SHP77 (cell line): ENCODE measurements at places on chromosomes 12 and 14.

- DNase-seq = no peak
These were observed 1015.8 kb upstream of the SEL1L start for GRCh38 chr14:82549306-82549990.

GRCh38 chr12:43107026-43107775 is 444.8 kb downstream of the ADAMTS20 start:
- DNase-seq = no peak

DNA sequence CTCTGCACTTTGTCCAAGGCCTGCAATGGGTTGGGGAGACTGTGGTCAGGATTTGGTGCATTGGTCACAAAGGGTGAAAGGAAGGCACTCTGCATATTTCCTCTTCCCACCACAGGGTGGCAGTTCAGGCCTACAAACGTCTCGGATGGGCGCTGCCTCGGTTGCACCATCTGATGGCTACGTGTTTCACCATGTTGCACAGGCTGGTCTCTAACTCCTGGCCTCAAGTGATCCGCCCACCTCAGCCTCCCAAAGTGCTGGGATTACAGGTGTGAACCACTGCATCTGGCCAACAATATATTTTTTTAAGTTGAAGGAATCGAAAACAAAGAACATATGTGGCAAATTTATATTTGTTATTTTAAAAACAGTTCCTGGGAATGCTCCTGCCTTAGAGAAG is 35.1 kb downstream of the TMBIM6 start:
- peak; percentile 68 for DNase-seq

GRCh38 chr12:70321191-70321590 is 44.9 kb upstream of the KCNMB4 start:
- no peak for DNase-seq

GRCh38 chr14:22540293-22540692 is 48.7 kb downstream of the DAD1 start:
- DNase-seq = no peak

- no peak for DNase-seq
These were observed 592.4 kb downstream of the SOX5 start for GRCh38 chr12:23356927-23357708.

- DNase-seq = no peak
These were observed 43.9 kb upstream of the IQSEC3 start for GRCh38 chr12:22530-23201.

DNA sequence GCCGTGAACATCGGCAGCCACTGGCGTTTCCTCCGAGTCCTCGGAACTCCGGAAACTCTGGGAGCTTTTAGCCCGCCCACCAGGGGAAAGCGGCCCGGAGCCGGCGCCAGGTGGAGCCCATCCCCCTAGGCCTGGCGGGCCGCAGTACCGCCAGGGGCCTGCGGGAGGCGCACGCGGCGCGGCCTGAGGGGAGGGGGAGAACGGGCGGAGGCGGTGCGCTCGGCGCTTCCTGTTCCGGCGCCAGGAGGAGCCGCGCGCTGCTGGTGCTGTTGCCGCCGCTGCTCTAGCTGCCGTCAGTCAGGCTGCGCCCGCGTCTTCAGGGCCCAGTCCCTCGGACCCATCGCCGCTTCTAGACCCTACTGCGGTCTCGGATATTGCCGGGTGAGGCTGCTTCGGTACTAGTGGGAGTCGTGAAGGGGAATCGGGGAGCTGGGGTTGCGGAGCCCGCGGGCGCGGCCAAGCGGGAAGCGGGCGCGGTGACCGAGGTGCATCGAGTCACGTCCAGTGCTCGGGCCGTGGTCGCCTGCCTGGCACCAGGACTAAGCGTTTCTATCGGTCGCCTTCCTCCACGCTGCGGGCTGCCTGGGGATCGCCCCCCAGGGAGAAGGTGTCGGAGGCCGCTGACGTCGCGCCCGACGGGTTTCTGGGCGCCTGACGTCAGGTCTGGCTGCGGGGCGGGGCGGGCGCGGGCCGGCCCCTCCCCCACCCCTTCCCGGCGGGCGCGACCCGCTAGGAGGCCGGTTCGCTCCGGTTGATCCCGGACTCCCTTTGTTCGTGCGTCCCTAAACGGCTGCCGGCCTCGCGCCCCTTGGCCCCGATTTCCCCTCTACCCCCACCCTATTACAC is at the start of gene MAPK1IP1L:
Gene MAPK1IP1L (plus strand): TSS at position 225 of the 846 bp plus-strand sequence. CDS start 10,037 bp downstream, outside the sequence.
- peak; percentile 89 for DNase-seq

GRCh38 chr12:124722878-124723277 is 140.8 kb downstream of the SCARB1 start:
- no peak for DNase-seq

DNA sequence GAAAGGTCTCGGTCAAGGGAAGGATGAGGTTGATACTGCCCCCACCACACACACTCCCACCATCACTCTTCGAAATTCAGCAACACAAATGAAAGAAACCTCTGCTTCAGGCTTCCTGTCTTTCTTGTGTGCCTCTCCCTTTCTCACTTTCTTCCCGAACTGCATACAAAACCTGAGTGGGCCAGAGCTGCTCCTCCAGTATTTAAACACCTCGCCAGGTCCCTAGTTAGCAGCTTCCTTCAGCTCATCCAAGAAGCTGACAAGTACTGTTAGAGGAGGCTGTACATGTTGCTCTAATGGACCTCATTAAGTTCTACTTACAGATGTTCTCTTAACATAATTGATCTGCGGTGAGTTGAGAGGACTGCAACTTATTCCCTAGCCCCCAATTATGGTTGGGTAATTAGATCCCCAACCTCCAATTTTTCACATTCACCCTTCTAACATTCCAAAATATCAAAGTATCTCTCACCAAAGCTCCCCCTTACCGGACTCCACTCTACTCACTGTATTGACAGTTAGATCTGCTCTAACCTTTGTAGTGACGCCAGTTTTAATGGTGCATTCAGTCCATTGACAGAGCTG is 4.1 kb upstream of the LMO3 start:
- no peak for DNase-seq
